ENCODE measurements at places on chromosomes 3 and 15.

DNA sequence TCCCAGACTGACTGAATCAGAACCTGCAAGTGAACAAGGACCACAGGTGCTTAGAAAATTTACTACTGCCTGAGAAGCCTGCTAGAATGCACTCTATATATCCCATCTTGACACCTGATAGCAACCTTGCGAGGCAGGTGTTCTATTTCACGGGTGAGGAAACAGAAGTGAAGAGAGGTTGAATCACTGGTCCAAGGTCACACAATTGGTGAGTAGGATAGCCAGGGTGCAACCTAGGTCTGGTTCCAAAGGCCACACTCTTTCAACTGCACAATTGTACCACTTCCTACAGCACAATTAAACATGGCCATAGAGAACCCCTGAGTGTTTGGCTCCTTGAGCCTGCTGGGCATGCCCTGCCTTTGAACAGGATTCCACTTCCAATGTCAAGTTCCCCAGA lies 87.0 kb downstream of the RAB11A start:
- no peak for DNase-seq

GRCh38 chr3:72818092-72818773 lies 30.0 kb downstream of the SHQ1 start:
- DNase-seq = no peak

DNA sequence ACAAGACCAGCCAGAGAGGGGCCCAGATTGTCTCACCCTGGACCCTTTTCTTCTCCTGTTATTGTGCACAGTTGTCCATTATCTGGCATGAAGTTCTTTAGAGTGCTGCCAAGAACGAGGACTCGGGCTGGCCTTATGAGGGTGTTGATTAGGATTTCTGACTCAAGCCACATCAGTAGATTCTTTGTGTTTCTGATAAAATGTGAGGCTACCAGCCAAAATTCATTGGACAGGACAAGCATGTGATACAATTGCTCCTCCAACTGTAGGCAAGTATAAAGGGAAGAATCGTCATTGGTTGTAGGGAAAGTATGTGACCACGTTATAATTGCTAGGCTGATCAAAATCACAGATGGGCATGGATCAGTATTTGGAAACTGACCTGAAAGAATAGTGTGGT lies 99.2 kb upstream of the TMC3 start:
- no peak for DNase-seq

GRCh38 chr3:159453036-159453435 lies 535.6 kb upstream of the IL12A start:
- no peak for DNase-seq

- peak; percentile 32 for DNase-seq
Measured at GRCh38 chr3:31288641-31289100, 244.1 kb upstream of the STT3B start.

GRCh38 chr3:40677749-40678148 lies 153.0 kb downstream of the ZNF621 start:
- no peak for DNase-seq

DNA sequence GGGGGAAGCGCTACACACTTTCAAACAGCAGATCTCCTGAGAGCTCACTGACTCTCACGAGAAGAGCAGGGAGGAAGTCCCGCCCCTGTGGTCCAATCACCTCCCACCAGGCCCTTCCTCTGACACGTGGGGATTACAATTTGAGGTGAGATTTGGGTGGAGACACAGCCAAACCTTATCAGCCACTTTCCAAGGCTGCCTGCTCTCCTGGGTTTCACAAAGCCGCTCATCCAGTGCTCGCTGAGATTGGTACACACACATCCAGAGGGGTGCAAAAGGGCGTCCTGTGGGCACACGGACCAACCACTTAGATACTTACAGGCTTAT lies 23.1 kb downstream of the XXYLT1 start:
- no peak for DNase-seq

DNA sequence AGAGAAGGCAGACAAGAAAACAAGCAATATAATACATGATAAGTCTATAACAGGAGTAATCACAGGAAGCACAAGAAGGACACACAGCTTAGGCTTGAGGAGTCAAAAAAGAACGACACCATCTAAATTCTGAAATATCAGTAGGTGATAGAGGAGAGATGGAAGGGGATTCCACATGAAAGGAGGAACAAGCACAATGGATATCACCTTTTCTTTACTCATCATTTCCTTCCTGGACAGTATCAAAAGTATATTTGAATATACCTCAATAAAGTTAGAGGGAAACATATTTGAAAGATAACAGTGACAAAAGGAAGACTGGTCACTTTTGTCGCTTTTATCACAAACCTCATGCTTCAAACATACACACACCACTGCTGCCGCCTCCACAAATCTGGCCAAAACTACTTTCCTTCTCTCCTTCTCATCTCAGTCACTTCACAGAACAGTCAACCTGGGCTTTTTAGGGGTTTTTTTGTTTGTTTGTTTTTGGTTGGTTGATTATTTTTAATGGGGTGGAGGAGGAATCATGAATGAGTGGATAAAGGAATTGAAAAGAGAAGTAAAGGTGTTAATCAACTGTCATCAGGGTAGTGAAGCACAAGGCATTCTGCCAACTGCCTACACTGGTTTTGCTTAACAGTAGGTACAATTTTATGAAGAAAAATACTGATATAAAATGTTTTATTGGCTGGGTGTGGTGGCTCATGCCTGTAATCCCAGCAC lies 18.5 kb downstream of the DENND4A start:
- DNase-seq = no peak

GRCh38 chr15:88255484-88256278 lies 858 bp downstream of the NTRK3 start:
- no peak for DNase-seq

GRCh38 chr3:184508938-184509337 lies 52.6 kb upstream of the EPHB3 start:
- DNase-seq = no peak

DNA sequence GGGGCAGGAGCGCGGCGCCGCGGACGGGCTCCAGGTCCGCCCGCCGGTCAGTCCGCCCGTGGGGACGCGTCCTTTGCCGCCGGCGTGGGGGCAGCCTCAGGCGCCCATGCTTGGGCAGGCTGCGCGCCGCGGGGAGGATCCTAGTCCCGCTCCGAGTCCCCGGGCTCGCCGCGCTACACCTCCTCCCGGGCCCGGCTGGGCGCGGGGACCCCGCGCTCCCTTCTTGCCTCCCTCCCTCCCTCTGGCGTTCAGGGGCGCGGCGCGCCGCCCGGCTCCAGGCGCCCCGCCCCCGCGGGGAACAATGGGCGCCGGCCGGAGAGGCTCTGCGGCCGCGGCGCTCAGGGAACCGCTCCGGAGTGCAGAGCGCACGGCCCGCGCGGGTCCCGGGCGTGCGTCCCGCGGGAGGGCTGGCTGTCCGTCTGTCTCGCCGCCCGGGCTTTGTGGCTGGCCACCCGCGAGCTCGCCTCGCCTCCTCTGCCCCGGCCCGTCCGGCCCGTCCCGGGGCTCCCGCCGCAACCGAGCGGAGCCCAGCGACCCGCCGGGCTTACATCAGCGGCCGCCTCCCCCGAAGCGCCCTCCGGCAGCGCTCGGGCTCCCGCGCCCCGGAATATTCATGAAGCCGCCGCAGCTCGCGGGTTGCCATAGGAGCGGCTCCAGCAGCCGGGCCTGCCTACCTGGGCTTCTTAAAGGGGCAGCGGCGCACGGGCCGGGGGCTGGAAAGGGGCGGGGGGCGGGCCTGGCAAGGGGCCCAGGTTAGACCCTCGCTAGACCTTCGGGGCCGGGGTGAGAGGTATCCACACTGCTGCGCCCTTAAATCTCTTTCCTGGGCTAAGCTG lies at the start of gene HCN4:
TSS of gene HCN4 (minus strand) at position 658 of the 836 bp plus-strand sequence. CDS start 688 bp downstream, outside the sequence.
- no peak for DNase-seq

DNA sequence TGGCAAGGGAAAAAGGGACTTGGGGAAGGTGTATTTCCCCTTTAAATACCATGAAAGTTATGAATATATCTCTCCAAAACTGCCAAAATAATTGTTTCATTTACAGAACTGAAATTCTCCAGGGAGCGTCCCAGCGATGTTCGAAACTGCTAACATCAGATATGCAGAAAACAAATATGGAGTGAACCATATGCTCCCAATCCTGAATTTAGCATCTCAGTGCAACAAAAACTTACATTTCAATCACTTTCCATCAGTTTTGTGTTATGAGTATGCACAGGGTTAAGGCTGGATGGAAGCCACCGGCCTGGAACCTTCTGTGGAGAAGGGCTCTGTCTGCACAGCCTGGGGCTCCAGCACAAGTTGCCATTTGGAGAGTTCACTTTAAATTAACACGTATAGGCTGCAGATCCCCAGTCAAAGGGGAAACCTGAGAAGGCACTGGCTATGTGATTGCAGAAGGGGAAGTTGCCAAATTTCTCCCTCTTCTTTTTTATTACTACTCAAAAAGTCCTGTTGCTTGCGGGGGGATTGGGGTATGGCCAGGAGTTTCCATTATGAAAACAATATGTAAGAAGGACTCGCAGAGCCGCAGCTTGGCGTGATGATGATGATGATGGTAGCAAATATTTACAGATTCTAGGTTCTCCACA lies 56.9 kb upstream of the FOXP1 start:
- no peak for DNase-seq

DNA sequence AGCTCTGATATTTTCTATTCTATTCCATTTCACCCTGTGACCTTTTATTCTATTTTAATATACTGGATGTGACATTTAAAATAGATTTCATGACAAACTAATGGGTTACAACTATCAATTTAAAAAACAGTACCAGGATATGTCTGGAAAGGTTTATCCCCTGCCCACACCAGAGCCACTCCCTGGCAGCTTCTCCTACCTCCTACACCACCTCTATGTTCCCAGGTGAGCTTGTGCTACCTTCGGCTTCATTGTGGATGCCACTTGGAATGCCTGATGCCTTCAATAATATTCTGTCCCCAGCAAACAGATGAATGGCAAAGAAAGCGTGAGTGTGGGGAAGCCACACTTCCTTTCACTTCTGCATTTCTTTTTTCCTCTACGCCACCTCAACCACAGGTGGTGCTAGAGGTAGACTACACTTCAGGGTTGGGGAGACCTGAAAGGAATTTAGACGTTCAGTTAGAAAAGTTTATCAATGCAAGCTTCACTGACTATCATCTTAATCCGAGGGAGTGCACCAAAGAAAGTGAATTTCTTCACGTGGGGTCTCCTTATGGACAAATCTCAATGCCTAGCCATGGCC lies 213.0 kb downstream of the SSR3 start:
- DNase-seq = no peak
